Activated T-cell treated with anti-CD3 and anti-CD28 coated beads, Interleukin-2, amount 50 U/mL, for 48 hours (primary cell): ENCODE measurements at places on chromosomes 1 and 21.
A peak's percentile ranks its signal among the peaks of the same experiment; 100 is the strongest.

DNA sequence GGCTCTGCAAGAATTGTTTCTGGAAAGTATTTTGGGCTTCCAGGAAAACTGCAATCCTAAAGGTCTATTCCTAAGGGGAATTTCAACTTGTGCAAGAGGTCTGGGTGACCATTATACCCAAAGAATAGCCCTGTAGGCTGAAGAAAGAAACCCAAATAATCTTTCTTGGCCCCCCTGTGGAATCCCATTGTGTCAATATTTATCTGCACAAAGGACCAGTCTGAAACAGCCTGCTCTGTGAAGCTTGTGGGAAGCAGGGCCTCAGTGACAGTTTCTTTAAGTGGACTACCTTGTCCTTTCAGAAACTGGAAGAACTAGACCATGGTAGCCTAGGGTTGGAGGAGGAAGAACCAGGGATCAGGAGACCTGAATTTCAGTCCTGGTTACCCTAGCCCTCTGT lies 58.4 kb upstream of the HSD17B7 start:
- DNase-seq: no peak

DNA sequence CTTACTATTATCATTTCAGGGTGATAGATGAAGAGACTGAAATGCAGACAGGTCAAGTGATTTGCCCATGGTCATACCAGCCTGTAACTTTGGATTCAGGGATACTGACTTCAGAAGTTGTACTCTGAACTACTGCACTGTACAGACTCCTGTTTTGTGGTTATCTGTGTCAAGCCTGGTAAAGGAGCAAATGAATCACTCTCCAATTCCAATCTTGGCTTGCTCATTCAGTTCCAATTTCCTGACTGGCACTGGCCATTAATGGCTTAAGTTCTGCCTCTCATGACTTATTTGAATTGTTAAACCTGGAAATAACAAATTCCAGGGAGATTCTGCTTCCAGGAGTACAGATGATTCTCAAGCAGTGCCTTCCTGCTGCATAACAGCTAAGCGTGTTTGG lies 45.4 kb upstream of the PLD5 start:
- DNase-seq: no peak

- peak; percentile 93 for DNase-seq
Observed at GRCh38 chr1:32107742-32108661, at the start of gene KPNA6. TSS of gene KPNA6 (plus strand) at chr1:32108056. CDS start at chr1:32108131, 75 bp downstream.

DNA sequence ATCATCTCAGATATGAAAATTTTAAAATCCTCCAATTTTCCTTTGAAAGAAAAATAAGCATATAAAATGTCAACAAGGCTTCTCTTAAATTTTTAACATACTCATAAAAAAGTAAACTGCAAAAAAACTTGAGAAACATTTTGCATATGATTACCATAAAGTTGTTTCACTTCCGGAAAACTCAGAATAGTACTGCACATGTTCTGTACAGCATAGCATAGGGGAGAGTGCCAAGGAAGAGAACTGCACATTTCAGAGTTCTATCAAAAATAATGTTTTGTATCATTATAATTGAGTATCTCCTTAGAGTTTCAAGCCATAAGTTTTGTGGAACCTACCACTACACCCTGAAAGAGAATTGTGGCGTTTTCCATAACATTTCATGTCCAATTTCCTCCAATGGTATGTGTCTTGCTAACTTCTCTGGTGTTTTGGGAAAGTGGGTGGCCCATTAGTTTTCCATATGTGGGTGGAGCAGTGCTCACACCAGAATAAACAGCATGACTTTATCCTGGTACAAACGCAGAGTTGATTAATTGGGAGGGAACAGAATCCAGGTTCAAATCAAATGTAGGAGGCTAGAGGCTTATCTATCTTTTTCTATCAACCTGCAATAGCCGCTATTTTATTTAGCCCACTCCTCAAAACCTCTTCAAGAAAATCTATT lies 430.9 kb downstream of the LMO4 start:
- no peak for DNase-seq

DNA sequence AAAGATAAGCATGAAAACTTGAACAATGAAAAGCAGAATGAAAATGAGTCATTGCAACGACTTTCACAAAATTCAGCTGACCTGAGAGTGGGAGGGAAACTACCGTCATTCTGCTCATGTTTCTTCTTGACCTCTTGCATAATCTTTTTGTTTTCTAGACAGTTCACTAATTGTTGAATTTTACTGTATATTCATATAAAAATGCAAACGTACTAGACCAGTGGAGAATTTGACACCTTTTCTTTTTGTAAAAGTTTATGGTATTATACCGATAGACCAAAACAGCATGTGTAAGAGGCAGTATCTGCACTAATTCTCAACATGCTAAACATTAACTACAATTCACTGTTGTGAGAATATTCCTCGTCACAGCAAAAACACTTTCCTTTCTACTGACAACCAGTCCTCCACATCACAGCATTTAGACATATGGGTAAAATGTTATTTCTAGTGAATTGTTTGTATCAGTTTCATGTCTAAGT lies 137.8 kb downstream of the GREM2 start:
- no peak for DNase-seq

- no peak for DNase-seq
Observed at GRCh38 chr1:119676571-119677206, 28.6 kb upstream of the ZNF697 start.

DNA sequence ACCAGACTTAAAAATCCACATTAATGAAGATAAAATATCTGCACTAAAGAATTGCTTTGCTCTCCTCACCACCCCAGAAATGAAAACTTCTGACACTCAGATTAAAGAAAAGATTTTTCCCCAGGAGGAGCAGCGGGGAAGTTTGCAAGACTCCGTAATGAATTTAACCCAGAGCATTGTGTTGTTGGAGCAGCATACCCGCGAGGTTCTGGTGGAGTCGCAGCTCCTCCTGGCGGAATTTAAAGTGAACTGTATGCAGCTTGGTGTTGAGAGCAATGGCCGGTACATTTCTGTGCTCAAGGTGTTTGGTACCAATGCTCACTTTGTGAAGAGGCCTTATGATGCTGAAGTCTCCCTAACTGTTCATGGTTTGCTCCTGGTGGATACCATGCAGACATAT lies 46.4 kb downstream of the VPS13D start:
- DNase-seq: no peak

DNA sequence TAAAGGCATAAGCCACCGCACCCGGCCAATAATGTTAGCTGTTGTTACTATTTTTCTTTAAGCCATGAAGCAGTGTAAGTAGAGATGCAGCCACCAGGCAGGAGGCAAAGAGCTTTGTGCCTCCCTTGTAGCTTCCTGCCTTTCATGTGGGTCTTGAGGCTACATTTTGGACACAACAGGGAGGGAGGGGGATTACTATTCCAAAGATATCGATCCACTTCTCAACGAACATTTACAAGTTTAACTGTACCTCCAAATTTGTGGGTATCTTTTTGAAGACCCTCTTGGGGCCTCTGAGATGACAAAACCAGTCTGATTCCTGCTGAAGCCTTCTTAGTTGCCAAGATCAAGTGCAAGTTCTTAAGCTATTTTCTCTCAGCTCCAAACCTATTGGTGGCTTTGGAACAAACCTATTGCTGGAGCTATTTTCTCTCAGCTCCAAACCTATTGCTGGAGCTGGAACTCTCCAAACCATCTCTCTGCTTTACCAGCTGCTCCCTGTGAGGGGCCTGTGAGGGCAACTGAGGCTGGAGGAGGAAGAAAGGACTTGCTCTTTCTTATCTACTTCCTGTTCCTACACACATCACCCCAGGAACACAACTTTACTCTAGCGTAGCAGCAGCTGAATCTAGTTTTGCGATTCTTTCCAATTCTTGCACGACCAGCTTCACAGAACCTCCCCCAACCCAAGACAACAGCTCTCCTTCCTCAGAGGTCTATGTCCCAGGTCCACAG lies 16.1 kb upstream of the RCAN3 start:
- no peak for DNase-seq

GRCh38 chr1:211643324-211644212 lies 31.9 kb downstream of the NEK2 start:
- peak; percentile 28 for DNase-seq

GRCh38 chr1:24564695-24565094 lies 8.8 kb downstream of the NCMAP start:
- no peak for DNase-seq
